A549 treated with Mapracorat at 1 μM for 4 hours (cell line): ENCODE measurements at places on chromosomes 5 and 9. TPM values are rescaled to one million over a fixed set of nuclear protein-coding genes. Genes with fewer than 3 reads are reported as not detected.

FYB1 gene
- total RNA-seq, result 10.3 to 15.1 TPM (median 12.8 TPM) in 5 replicates

ADAMTS2 gene
- total RNA-seq, result 0.08 to 0.15 TPM (median 0.10 TPM) in 4 of 5 replicates, not detected in the other

SLC6A18 gene
- total RNA-seq, result not detected in 5 replicates

IFNA2 gene
- total RNA-seq, result not detected in 5 replicates

FRMD3 gene
- total RNA-seq, result 4.2 to 6.5 TPM (median 4.4 TPM) in 5 replicates

ROR2 gene
- total RNA-seq, result 0.88 to 1.6 TPM (median 1.3 TPM) in 5 replicates
